Kidney (tissue), 22 donors: ENCODE measurements at places on chromosomes 1 and 21. TPM values are rescaled to one million over a fixed set of nuclear protein-coding genes. Genes with fewer than 3 reads are reported as not detected.

The PTPN7 gene
- polyA plus RNA-seq, result 3.5 TPM

The HAO2 gene
- polyA plus RNA-seq, result 183 TPM

The KCNJ9 gene
- 0.09 TPM for polyA plus RNA-seq

The AQP10 gene
- polyA plus RNA-seq, result not detected

The GPR89A gene
- 21.0 TPM for polyA plus RNA-seq

- DNase-seq, result no peak
Measured at GRCh38 chr1:199685369-199685768, 342.1 kb upstream of the NR5A2 start.

DNA sequence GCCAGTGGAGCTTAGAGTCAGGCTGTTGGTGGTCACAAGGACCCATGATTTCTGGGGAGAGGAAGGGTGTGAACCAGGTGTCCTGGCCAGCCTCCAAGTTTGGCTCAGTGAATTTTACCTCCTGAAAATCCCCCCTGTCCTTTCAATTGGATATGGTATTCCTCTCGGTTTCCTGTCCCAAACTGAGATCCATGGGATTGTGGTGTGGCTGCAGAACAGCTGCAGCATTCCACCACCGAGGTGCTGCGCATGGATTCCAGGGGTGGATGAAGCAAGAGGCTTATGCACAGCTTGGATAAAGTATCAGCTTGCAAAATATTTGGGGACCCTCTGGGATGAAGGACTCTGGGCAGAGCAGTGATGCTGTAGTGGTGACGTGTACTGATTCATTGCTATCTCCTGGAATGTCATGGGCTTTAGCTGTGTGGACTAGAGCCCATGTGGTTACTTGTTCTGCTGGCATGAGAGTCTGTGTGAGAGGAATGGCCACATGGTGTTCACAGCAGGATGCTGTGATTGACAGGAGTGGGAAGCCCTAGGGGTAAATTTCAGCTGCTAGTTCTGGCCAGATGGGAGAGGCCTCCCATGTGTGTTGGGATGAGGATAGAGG, 148.7 kb upstream of the SPAG17 start:
- no peak for DNase-seq

- DNase-seq, result no peak
Measured at GRCh38 chr21:38208118-38208517, 48.7 kb upstream of the KCNJ15 start.

DNA sequence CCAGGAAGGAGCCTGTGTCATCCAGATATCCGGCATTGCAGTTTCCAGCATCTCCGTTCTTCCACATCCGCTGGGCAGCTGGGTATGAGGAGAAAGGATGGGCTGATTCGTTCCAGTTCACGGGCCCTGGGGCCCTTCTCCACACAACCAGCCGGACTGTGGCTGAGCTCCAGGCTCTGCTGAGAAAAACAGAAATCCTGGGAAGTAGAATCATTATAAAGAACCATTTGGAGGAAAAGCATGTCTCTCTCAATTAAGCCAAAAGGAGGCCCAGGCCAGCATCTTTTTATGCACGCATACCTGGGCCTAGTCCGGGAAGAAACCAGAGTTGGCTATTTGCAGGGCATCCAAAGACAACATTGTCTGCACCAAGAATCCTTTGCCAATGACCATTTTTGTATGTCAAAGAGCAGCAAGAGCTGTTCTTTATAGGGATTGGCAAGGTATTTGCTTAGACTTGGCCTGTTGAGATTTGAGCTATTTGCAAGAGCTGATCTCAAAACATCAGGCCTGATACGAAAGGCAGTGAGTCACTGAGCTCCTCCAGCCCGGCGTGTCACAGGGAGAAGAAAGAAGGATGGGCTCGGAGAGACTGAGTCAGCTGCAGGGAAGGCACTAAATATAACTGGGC, 84.9 kb upstream of the ARHGEF16 start:
- no peak for DNase-seq

DNA sequence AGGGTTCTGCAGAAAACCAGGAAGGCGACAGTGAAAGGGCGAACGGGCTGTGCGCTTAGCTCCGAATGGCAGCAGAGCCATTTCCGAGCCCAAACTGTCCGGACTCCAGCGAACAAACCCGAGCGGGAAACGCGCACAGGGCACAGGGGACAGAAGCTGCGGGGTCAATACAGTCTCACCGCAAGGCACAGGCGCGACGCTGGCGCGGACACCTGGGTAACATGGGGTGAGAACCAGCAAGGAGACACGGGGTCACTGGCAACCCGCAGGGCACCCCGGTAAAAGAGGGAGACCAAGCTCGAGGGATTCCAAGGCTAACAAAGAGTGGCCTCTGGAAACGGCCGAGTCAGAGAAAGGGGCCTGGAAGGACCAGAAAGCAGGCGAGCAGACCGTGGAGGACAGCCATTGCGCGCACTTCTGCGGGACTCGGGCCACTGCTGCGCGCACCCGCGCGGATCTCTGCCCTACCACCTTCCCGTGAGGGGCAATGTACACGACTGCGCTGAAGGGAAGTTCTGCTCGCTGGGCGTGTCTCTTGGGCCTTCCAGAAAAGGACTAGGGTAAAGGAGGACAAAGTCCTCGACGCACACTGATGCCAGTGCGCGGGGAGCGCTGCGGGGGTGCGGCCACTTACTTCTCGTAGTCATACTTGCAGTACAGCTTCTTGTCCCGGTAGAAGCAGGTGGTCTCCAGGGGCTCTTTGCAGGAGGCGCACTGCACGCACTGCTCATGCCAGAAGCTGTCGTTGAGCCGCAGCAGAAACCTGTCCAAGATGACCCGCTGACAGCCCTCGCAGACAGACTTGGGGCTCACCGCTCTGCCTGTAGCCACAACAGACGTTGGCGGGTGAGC, 3.8 kb downstream of the LMX1A start:
- DNase-seq, result no peak

GRCh38 chr1:55980582-55980981, 598.8 kb downstream of the PLPP3 start:
- DNase-seq, result no peak

GRCh38 chr1:229629261-229629660, 3.2 kb downstream of the URB2 start:
- DNase-seq, result no peak

DNA sequence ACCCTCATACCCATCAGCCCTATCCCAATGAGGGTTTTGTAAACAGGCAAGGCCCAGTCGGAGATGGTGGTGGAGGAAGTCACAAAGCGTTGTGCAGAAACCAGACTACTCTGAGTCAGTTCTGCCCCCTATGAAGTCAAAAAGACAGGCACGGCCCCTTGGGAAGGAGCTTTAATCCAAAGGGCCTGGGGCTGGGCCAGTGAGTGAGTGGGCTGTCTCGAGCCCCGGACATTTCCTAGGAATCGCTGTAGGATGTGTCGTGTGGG, 442 bp upstream of the AHCYL1 start:
- no peak for DNase-seq

- DNase-seq, result peak; percentile 78
Measured at GRCh38 chr1:183227422-183228346, 41.6 kb downstream of the LAMC2 start.
